ENCODE measurements at places on chromosomes 12 and 14.

GRCh38 chr14:100728962-100729361, 2.3 kb downstream of the DLK1 start:
- no peak for DNase-seq

GRCh38 chr12:119642986-119643385, 24.9 kb upstream of the PRKAB1 start:
- no peak for DNase-seq

GRCh38 chr12:21860534-21860933, 80.7 kb downstream of the ABCC9 start:
- no peak for DNase-seq

- no peak for DNase-seq
These were observed 22.2 kb upstream of the CCER1 start for GRCh38 chr12:90977224-90977623.

Measured in activated CD8-positive, alpha-beta T cell treated with anti-CD3 and anti-CD28 coated beads, Interleukin-2, amount 10 ng/mL, durations not matched to agents 7 days and 5 days (primary cell).